ENCODE measurements at places on chromosomes 3 and 15.

DNA sequence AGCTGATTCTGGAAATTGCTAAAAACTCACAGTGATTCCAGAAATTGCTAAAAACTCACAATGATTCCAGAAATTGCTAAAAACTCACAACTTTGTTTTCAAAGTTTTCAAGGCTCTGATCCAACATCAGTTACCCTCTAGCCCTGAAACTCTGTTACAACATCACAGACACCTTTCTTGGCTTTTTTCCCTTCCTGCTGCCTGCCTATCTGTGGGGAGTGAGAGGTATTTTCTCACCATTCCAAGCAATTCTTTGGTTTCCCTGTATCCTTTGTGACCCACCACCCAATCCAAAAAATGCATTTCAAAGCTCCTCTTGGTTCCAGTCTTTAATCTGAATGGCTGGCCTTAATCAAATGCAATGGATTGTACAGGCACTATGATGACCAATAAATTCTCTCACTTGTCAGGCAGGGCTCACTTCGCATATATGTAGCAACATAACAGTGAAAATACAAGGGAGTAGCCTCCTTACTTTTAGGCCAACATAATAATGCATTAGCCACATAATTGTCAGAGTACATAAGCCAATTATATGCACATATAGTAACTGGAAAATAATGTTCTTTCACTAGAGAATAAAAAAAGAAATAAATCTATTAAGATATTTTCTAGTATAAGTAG is 1139.0 kb downstream of the ROBO2 start:
- no peak for DNase-seq

GRCh38 chr3:30691249-30691880 is 85.0 kb downstream of the TGFBR2 start:
- no peak for DNase-seq

DNA sequence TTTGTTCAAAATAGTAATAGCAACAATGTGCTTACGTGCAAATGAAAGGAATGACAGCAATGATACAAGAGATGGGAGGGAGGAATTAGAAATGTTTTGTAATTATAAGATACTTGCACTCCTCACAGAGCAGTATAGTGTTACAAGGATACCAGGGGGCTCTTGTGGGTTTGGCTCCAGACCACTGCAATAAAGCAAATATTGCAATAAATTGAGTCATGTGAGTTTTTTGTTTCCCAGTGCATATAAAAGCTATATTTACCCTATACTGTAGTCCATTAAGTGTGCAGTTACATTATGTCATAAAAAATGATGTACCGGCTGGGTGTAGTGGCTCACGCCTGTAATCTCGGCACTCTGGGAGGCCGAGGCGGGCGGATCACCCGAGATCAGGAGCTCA is 864.3 kb downstream of the NSUN3 start:
- DNase-seq, result no peak

- peak; percentile 70 for DNase-seq
These were observed 23.8 kb downstream of the RLBP1 start for GRCh38 chr15:89197503-89197971.

GRCh38 chr3:122665226-122665786 is 15.3 kb upstream of the PARP14 start:
- DNase-seq, result no peak

DNA sequence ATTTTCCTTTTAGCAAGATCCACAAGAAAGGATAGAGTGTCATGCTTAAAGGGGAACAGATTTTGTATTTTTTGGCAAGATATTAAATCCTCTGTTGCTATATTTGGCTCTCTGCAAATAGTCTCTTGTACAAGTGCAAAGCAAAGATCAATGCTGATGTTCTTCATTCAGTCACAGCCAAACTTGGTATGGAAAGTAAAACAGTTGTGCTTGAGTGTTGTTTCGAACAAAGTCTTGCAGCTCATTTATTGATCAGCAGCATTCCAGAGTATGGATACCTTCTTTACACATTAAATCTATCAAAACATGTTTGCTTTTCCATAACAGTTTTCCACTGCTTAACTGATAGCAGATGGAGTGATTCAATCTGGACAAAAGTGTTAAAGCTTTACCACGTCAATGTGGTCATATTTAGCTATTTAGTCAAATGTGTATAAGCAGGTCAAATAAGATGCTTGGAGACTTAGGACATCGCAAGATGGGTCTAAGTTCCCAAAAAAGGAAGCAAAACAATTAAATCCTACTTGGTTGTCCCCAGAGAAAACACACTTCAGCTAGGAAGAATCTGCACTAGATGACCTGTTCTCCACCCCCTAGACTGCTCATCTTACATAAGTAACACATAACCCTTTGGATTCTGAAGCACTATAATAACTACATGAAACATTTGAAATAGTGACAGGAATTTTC is 52.4 kb downstream of the VGLL3 start:
- no peak for DNase-seq

DNA sequence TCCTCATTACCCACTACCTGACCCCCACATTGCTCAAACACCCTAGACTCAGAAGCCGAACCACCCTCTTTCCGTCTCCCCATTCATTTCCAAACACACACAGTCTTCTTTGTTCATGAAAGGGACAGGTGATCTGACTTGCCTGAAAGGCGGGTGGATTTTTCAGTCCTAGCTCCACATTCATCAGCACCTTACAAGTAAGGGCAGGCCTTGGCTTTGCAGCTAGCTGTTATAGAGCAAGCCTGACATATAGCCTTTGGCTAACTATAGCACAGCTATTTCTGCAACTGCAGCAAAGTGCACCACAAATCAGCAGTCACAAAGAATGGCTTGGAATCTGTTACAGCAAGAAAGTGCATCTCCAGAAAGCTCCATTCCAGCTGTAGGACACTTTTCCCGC is 139.8 kb downstream of the XXYLT1 start:
- DNase-seq, result peak; percentile 93

DNA sequence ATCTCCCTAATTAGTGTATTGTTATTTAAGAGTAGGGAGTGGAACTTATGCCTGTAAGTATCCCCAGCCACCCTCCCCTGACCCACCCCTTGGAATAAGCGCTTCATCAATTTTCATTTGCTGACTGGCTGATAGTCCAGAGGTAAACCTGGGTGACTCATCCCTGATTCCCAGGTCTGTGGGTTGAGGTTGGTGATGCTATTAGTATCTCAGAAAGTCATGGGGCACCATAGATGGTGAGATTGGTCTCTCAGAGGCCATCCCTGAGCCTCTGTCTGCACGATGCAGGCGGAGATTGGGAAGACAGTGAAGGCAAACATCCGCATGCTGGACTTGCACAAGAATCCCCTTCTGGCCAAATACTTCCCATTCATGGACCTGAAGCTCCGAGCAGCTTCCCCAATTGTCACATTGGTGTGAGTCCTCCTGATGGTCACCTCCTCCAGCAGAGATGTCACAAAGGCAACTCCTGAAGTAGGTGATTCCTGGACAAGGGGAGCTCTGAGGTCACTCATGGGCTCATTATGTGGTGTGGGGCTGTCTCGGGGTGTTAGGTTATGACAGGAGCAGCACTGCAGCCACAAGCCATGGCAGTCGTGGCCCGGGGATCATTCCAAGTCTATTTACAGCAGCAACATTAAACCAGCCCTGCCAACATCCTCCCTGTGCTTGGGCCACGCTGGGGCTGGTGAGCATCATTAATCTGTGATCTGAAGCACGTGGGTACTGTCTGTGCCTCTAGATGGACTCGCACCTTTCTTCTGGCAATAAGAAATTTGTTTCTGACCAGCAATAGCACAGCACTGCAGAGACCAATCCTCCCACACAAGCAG is 6.8 kb upstream of the TXNRD3 start:
- peak; percentile 29 for DNase-seq

DNA sequence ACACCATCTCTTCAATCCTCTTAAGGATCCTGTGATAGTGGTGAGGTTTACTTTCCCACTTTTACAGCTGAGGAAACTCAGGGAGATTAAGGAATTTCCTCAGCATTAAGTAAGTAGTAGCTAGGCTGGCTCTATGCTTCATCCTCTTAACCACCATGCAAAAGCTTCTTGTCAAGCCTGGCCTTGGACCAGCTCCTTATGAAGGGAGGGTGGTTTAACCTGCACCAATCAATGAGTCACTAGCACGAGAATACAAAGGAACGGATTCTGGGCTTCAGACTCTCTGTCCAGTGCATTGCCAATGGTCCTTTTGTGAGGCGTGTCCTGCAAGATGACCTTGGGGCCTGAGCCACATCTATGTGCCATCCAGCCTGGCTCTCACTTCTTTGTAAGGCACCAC is 202.0 kb upstream of the CFAP20DC start:
- DNase-seq, result peak; percentile 76

GRCh38 chr3:36648241-36649034 is 115.9 kb downstream of the DCLK3 start:
- peak; percentile 85 for DNase-seq

- no peak for DNase-seq
These were observed 494.5 kb upstream of the RGMA start for GRCh38 chr15:93583552-93583951.

GRCh38 chr3:133857767-133858166 is 37.9 kb downstream of the RAB6B start:
- DNase-seq, result no peak

DNA sequence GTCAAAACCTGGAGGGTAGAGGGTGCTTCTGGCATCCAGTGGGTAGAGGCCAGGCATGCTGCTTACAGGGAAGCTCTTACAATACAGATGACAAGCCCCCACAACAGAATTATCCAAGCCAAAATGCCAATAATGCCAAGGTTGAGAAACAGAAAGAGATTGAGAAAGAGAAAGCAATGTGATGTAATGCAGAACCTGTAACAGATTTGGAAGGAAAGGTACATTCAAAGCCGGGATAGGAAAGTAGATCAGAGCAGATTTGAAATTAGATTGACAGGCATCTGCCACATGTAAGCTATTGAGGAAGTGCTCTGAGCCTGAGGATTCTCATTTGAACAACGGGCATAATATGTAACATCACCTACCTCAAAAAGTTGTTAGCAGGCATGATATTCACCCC is 157.9 kb downstream of the FHIT start:
- no peak for DNase-seq

- DNase-seq, result no peak
These were observed 151.8 kb upstream of the DPH6 start for GRCh38 chr15:35697549-35698299.

DNA sequence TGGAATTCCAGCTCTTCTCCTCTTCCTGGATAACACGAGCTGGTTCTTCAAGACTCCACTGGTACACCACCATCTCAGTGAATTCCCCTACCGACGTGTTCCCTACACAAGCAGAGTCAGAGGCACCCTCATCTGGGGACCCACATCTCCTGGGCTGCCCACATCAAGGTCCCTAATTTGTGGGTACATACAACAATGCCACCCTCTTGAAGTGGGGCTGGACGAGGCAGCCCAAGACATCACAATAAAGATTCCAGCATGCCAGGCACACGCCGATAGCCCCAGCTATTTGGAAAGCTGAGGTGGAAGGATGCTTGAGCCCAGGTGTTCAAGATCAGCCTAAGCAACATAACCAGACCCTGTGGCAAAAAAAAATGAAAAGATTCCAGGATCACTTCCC is 221.2 kb upstream of the LINGO1 start:
- no peak for DNase-seq

DNA sequence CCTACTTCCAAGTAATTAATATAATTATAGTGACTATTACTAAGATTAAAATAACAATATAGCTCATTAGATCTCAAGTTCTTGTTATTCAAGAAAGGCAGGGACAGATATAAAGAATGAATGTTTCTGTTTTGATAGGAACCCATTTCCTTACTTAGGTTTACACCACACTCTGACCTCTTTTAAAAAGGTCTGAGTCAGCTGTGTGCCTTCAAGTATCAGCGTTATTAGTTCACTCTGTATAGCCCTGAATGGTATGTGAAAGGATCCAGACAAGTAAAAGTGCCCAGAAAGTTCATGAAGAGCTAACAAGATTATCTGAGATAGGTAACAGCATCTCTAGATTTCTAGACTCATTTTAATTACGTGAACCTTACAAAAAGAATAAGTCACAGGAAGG is 28.9 kb downstream of the PDCD10 start:
- DNase-seq, result peak; percentile 20

DNA sequence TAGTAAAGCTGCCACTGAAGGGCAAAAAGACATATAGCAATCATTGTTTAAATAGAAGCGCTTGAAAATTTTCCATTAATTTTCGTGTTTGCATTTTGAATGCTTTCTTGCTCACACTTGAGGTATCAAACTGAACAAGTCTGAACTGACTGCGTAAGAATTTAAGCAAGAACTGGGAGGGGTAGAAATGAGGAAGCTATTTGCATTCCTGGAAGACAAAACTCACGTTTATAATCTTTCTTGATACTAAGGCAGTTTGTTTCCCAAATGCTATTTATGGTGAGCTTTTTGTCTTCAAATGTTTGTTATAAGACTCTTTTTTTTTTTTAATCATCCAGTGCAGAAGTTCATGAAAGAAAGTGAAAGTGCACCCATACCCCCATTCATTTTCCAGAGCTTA is 499.8 kb upstream of the TPRG1 start:
- no peak for DNase-seq

DNA sequence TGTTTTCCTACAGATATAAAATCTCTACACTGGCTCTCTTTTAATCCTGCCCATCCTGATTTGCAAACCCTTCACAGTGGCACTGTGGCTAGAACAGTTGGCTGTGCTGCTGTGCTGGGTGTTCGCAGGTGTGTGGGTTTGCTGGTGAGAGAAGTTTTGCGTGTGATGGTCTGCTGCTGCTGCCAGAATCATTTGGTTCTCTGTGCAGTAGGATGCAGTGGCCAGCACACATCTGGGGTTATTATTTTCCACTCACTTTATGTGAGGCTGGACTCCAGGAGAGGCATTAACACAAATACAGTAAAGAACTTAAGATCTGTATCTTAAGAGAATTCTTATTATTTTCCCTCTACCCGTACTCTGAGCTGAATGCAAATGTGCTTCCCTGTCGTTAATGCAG is 16.0 kb upstream of the PSMD6 start:
- DNase-seq, result no peak
